ENCODE measurements at places on chromosomes 13 and 19.

GRCh38 chr19:2608602-2608922 is 93.9 kb downstream of the GNG7 start:
- DNase-seq: no peak

GRCh38 chr19:7982103-7982502 is 23.3 kb downstream of the ELAVL1 start:
- DNase-seq: no peak

- DNase-seq: no peak
These were observed 4.8 kb upstream of the NFIX start for GRCh38 chr19:12990431-12990830.

- DNase-seq: no peak
These were observed 71.9 kb downstream of the DCLK1 start for GRCh38 chr13:36059321-36059720.

- peak; percentile 98 for DNase-seq
These were observed 19.7 kb downstream of the RFX1 start for GRCh38 chr19:13986348-13986904.
